ENCODE measurements at places on chromosomes 4 and X. TPM values are rescaled to one million over a fixed set of nuclear protein-coding genes. Genes with fewer than 3 reads are reported as not detected.

DNA sequence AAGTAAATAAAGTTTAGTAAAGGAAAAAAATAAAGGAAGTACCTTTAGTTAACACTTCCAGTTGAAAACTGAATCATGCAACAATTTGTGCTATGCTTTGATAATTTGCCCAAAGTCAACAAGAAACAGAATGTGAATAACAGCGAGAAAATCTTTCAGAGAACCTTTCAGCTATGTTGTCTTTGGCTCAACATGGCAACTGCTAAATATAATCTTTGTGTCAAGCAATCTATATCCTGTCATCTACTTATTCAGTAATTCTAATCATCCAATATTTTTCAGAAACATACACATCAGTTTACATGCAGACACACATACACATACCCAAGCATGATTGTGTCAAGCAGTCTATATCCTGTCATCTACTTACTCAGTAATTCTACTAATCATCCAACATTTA is 136.0 kb upstream of the PABPC4L start:
- no peak for DNase-seq
- H3K4me1 ChIP-seq, result no peaks in the 10 kb centered on the region
- H3K27me3 ChIP-seq, result no peaks in the 10 kb centered on the region
- no peak overlapping the region for H3K27ac ChIP-seq
- H3K36me3 ChIP-seq, result no peaks in the 10 kb centered on the region

DNA sequence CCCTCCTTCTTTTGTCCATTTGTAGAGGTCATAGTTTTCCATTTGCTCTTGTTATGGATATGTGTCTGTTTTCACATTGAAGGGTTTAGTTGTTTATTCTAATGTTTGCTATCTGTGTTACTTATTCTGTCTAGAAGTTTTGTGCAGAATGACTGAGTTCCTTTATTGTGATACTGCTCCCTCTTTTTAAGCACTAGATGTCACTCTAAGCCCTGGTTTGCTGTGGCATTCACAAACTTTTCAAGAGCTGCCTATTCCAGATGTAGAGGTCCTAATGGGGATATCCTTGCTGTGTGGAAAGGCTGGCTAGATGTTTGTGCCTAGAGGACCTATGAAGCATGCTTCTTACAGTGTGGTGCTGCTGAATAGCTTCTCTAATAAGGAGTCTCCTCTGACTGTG is 338.6 kb downstream of the SPIN4 start:
- no peak overlapping the region for H3K27ac ChIP-seq
- no peaks in the 10 kb centered on the region for H3K27me3 ChIP-seq
- H3K4me1 ChIP-seq, result no peaks in the 10 kb centered on the region
- no peak for DNase-seq

DNA sequence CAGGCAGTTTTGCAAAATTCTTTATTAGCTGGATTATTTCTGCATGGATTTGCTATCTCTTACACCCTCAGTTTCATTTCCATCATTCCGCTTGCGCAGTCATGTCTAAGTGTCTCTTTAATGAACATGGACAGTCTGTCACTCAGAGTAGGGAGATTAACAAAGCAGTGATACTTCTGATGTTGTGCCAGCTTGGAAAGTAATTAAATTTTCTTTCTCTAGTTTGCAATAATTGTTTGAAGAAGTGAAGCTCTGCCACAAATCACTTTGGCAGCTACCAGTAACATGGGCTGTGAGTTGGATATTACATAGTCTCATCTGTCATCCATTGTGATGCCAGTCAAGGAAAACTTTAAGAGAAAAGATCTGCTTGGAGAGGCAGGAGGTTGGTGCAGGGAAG is 324.8 kb upstream of the NWD2 start:
- H3K4me1 ChIP-seq, result no peaks in the 10 kb centered on the region
- no peak overlapping the region for H3K4me3 ChIP-seq
- H3K27me3 ChIP-seq, result no peaks in the 10 kb centered on the region
- H3K27ac ChIP-seq, result no peak overlapping the region
- DNase-seq, result no peak

The ARFIP1 gene
- total RNA-seq, result 13.2 TPM

The C1QTNF7 gene
- 2.4 TPM for total RNA-seq
